Omental fat pad (tissue), 4 donors: ENCODE measurements at places on chromosomes 7 and 10.

GRCh38 chr7:147298611-147299043, 1182.0 kb downstream of the CNTNAP2 start:
- DNase-seq = no peak

DNA sequence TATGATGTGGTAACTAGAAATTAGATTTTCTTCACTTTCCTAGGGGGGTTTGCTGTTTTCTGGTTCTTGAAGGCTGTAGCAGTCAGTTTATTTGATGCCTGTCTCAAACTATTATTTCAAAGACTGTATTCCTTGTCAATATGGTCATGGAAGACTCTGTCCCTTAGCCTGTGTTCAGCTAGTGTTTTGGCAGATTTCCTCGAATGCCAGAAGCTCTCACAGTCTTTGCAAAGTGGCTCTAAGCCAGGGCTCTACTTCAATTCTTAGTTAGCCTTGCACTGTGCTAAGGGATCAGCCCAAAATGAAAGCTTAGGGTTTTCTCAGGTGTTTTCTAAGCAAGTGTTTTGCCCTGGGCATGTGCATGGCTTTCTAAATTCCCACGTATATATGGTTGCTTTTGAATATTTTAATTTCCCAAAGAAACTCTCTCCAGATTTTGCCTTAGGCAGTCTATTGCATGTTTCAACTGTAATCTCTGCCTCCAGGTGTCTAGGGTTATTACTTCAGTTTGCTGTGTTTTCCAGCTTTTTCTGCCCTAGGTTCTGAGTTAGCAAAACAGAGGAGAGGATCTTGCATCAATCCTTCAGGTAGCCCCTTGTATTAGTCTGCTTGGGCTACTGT, 7.2 kb upstream of the C1GALT1 start:
- no peak for DNase-seq

- DNase-seq = no peak
Measured at GRCh38 chr10:16995867-16996529, 133.6 kb downstream of the CUBN start.

DNA sequence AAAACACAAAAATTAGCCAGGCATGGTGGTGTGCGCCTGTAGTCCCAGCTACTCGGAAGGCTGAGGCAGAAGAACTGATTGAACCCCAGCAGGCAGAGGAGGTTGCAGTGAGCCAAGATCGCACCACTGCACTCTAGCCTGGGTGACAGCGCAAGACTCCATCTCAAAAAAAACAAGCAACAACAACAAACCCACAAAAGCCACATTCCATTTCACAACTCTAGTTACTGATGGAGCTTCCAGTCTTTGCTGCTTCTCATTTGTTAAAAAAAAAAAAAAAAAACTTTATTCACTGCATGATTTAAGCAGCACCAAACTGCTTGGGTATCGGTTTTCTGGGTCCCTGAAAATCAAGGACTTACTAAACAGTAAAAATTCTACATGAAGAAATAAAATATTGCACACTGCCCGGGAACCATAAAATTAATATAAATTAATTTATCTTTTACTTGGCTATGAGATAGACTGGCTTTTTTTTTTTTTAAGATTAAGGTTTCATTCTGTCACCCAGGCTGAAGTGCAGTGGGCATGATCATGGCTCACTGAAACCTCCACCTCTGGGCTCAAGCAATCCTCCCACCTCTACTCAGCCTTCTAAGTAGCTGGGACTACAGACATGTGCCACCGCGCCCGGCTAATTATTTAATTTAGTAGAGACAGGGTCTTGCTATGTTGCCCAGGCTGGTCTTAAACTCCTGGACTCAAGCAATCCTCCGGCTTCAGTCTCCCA, 42.0 kb downstream of the SRPK2 start:
- DNase-seq = no peak

DNA sequence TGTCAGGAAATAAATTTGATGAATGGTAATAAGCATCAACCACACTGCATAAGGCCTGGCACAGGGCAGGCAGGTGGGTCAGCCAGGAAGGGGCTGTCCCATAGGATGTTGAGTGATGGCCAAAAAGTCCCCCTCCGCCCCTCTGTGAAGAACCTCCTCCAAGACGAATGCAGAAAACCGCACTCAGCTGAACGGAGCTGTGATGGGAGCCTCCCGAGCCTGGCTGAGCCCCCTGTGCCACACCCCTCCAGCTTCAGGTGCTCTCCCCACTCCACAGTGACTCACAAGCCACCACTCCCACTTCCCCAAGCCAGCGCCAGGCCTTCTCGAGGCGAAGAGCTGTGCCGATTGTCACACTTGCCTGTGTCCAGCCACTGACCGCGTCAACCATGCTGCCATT, 184.2 kb downstream of the MAD1L1 start:
- no peak for DNase-seq

DNA sequence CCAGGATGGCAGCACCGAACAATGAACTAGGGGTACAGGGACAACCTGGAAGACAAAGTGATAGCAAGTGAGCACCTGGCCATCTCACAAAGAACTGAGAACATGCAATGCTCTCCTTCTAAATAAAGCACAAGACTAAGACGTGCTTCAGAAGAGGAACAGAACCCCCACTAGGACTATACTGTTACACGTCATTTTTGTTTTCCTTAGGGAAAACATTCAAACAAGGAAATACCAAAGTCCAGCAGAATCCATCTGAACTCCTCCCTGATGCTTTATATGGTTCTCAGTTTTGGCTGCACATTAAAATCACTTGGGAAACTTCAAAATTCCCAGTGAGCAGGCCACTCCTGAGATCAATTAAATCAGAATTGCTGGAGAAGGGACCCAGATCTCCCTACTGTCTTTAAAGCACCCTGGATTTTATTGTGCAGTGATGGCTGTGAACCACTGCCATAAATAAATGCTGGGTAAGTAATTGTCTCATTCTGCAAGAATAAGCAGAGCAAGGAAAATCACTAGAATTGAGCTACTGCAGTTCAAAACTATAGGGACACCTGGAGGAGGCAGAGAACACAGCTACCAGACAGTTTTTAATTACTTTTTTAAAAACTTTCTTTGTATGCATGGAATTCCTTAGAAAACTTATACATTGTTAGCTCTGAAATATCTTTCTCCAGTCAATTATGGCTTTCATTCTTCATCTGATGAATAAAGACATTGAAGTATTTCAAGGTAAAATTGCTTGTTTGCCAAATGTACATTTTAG, 866.5 kb upstream of the GHITM start:
- DNase-seq = no peak

- DNase-seq = no peak
Measured at GRCh38 chr7:26686448-26686981, 177.9 kb downstream of the SKAP2 start.

GRCh38 chr10:96450529-96451207, 63.1 kb downstream of the TLL2 start:
- DNase-seq = no peak

DNA sequence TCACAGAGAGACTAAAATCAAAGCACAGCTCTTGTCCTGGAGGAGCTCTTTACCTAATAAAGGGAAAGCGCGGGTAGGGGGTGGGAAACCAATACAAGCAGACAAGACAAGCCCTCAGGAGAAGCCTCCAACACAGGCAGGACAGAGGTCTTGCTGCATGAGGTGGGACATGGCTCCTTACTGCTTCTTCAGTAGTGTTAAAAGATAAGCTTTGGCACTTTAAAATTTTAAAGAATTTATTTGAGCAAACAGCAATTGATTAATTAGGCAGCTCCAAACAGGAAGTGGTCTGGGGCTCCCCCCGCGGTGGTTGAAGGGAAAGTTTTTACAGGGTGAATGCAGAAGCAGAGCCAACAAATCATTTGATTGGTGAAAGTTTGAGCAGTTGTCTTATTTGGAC, 50.3 kb upstream of the MACC1 start:
- DNase-seq = no peak

- DNase-seq = no peak
Measured at GRCh38 chr7:149599636-149600206, 102.1 kb upstream of the ZNF746 start.

DNA sequence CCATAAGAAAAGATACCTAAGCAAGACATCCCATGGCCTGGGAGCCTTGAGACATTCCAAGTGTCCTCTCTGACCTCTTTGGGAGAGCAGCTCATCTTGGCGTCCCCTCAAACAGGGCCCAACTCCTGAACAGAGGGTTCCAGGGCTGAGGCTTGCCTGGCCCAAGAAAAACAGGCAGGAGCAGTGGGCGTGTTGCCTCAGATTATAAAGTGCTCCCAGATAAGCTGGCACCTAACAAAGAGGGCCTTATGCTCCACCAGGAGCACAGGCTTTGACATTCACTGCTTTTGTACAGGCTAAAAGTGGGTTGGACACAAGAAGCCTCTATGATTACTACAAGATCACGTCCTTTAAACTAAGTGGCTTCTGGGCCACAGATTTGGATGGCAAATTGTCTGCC, 193.1 kb downstream of the FGFR2 start:
- no peak for DNase-seq

DNA sequence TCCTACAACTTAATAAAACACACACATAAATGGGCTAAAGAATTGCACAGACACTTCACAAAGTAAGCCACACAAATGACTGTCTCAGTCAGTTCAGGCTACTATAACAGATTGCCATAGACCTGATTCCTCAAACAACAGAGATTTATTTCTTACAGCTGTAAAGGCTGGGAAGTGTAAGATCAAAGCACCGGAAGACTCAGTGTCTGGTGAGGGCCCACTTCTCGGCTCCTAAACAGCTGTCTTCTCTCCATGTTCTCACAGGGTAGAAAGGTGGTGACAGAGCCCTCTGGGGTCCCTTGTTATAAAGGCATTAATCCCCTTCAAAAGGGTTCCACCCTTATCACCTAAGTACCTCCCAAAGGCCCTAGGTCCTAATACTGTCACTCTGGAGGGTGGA, 18.3 kb downstream of the STK32C start:
- DNase-seq = no peak

DNA sequence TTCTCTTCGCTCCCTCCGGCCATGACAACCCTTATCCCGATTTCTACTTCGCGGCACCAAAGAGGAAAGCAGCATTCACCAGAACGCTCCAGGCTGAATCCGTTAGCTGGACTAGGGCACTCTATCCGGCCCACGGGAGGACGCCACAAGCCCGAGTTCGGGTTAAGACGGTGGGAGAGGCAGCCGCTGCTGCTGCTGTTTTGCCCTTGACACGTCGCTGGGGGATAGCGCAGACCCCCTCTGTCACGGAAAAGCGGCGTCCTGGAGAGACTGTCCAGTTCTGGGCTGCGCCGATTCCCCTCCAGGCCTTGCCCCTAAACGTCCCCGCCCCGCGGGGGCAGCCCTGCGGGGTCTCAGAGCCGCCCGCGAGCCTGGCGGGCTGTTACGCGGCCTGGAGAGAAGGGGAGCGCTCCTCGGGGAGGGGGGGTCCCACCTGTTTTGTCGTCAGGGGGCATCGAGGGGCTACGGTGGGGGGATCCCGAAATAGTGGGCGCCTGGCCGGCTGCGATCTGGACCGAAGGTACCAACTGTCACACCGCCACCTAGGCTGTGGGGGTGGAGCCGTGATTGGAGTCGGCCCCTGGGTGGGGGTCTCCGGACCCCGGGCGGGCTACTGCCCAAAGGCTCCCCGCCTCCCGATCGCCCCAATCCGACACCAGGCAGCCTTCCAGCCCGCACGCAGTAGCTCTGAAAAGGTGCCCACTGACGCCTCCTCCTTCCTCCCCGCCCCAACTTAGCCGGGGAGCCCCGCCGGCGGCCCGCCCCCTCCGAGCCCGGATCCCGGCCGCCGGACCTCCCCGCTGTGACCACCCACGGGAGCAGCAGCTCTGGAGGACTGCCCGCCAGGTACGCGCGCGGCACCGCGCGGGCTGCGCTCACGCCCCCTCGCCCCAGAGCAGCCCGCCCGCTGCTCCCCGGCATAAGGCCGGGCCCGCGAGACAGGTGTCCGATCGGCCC, 772 bp downstream of the SGMS1 start:
- no peak for DNase-seq

GRCh38 chr10:62779487-62780248, 24.9 kb upstream of the ADO start:
- no peak for DNase-seq

GRCh38 chr10:74329873-74330272, 178.9 kb downstream of the ADK start:
- no peak for DNase-seq

DNA sequence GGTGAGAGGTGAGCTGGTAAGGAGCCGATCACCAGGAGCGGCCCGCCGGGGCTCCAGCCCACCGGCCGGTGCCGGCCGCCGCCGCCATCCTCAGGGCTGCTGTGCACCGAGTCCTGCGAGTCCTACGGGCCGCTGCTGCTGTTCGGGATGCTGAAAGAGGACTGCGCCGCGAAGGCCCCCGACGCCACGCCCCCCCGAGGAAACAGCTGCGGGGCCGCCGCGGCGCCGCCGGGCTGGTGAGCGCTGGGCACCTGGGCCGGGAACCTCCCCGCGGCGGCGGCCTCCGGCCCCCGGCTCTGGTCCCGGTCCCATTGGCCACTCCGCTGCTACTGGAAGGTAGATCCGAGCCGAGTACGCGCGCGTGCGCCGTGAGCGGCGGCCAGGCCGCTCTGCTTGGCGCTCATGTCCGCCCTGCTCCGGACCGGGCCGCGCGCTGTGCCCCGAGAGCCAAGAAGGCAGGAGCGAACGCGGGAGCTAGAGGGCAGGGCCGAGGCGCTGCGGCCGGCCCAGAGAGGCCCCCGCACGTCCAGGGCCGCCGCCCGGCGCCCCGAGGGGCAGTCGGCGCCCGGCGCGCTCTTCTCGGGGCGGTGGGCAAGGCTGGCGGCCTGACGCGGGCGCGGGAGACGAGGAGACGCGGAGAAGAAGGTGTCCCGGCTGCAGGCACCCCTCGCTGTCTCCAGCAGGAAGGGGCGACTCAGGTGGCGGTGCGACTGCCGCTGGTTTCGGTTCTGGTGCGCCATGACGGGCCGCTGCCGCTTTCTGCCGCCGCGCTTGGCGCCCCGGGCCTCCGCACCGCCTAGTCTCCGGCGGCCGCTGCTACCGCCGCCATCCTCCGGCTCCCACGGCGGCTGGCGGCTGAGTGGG, 121.3 kb upstream of the WIPF3 start:
- DNase-seq = peak; percentile 34

- DNase-seq = no peak
Measured at GRCh38 chr7:55073051-55073511, 54.3 kb downstream of the EGFR start.

GRCh38 chr10:74898201-74898976, 72.0 kb downstream of the KAT6B start:
- no peak for DNase-seq

DNA sequence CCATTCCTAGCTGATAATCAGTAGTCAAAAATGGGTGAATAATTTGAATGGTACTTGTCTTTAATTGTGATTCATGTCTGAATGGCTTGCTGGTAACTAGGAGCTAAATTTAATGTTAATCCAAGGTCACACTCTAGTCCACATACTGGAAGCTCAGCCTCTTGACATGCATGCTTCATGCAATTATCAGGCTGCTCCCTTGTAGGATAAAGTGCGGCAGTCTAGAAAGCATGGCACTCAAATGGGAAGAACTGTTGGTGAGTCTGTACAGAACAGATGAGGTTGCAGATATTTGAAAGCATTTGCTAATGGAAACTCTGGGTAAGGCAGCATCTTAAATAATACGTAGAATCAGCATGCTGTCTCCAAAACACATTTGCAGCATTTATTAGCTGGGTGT, 499.4 kb downstream of the AUTS2 start:
- DNase-seq = no peak

DNA sequence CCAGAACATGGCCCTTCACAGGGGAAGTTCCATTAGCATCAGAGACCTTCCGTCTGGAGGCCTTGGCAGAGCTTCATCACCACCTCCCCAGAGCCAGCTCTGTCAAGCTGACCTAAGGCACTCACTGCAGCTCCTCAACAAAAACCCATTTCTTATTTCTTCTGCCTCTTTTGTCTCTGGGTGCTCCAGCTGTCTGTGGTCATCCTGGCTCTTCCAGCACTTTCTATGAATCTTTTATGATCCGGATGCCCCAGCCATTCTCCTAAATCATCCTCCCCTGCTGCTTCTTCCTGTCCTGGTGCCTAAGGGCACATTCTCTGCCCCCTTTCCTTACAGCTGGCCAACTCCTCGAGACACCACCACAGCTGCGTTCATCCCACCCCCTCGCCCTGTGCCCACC, 171.7 kb upstream of the INSYN2A start:
- no peak for DNase-seq
